ENCODE measurements at places on chromosomes 1 and 21. TPM values are rescaled to one million over a fixed set of nuclear protein-coding genes. Genes with fewer than 3 reads are reported as not detected.

HRNR gene
- total RNA-seq, result not detected

TNFRSF1B gene
- total RNA-seq, result 31.9 TPM

RPE65 gene
- not detected for total RNA-seq

TLR5 gene
- total RNA-seq, result 0.53 TPM

LORICRIN gene
- total RNA-seq, result not detected

AUNIP gene
- 1.6 TPM for total RNA-seq

TMPRSS2 gene
- 0.10 TPM for total RNA-seq

ATP6V1G3 gene
- not detected for total RNA-seq

KRTAP7-1 gene
- not detected for total RNA-seq

VPS45 gene
- total RNA-seq, result 25.7 TPM

DNA sequence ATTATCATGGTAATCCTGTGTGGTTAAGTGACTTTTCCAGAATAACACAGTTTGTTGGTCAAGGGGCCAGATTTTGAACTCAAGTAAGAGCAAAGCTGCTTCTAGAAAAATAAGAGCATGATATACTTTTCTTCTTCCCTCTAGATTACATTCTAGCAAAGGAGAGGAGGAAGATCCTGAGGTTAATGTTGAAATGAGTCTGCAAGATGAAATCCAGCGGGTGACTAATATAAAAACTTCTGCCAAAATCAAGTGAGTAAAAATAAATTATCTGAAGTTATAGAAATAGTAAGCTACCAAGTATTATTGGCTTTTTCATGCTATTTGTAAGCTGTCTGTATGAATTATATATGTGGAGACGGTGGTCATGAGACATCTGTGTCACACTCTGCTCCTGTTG lies 12.8 kb downstream of the WDR3 start:
- DNase-seq, result no peak

DNA sequence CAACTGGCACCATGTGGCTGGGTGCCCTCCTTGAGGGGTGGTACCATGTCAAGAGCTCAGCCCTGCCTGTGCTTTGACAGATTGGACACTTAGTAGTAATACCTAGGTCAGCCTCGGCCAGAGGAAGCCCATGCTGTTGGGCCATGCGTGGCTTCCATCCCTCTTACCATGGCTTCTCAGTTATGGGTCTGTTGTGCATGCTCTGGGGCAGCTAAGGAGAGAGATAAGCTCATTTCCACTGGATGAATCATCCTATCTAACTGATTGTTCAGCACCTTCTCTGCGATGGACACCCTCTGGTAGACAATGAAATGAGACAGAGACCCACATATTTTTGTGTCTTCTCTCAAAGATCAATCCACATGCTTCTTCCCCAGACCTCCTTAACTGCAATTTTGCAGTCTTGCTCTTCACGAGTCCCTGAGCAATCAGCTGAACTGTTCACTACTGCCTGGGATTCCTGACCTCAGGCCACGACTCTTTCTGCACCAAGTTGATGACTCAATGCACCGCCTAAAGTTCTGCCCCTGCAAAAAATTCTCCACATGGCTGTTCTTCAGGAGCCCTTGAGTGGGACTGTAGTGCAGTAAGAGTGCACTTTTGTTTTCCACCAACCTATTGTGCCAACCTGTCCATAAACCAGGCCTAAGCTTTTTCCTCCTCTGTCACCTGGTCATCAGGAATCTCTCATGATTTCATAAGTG lies 6.9 kb upstream of the TRIM62 start:
- no peak for DNase-seq

DNA sequence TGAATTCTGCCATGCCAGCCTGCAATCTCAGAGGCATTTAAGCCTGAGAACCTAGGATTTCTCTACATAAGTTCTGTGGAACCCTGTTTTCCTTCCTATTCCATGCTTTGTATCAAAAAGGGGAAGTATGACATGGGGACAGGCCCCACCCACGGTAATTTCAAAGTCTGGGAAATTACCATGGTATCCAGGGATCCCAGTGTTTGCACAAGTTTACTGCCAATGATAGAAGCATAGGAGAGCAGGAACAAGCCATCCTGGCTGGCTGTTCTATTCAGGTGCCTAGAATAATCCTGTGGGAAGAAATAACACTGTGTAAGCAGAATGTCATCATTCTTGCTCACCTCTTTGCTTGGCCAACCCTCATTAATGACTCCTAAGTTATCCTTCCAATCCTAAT lies 53.8 kb upstream of the ATP1B1 start:
- no peak for DNase-seq

- DNase-seq, result no peak
These were observed 156.4 kb upstream of the B3GALT2 start for GRCh38 chr1:193342811-193343210.

- DNase-seq, result no peak
These were observed 3.0 kb upstream of the PGM1 start for GRCh38 chr1:63590166-63590560.

DNA sequence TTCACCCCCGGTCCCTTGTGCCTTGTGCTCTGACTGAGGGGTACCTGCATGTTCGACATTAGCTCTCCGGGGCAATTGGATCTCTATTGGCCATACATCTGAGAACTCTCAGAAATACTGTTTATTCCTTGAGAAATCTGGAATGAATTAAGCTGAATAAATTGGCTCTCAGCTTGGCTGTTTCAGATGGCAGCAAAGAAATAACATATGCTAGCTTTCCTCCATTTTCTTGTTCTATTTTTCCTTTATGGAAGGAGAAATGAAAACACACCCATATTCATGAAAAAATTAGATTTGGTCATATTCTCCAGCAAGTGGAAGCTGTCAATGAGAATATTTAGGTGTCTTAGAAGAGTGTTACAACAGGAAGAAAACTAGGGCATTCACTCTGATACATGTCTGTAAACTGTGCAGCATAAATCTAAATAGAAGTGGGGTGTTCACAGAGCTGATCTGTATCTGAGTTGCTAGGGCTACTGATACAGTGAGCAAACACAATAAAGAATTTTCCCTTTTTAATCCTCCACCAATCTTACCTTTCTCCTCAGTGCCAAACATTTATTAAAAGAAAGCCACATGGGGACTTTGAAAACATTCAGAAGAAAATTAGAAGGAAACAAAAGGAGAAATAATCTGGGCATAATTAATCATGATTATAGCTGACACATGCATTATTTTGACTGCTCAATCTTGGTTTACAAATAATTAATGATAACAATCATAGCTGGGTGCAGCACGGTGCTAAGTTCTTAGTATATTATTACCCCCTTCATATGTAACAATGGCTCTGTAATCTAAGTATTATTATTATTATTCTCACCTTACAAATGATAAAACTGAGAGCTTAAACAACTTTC lies 671.9 kb upstream of the USP24 start:
- no peak for DNase-seq

GRCh38 chr21:45125357-45125756 lies 51.0 kb downstream of the ADARB1 start:
- no peak for DNase-seq

DNA sequence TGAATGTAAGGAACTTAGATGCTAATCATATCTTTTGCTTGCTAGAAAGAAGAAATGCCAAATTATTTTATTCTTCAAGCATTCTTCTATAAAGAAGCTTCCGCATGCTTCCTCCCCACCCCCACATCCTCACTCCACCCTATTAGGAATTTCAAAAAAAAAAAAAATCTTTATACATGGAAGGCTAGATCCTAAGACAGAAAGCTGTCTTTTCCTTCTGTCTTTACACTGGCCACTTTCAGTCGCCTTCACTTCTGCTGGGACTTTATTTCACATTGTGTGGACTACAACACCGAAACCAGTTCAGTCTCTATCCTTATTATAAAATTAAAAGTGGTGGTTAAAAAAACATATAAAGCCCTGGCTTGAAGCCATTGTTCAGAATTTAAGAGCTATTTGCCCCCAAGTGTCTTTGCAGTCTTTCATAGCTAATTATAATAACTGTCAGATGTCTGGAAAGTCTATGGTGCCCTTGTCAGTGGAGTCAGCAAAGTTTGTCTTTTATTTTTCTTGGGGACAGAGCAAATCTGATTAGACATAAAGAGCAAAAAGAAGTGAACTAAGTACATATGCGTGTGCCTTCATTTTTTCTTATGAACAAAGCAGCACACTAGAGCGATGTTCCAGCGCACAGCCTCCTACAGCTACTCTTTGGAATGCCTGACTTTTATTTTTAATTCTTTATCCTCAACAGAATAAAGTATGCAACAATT lies 297.7 kb downstream of the PTPRC start:
- no peak for DNase-seq

DNA sequence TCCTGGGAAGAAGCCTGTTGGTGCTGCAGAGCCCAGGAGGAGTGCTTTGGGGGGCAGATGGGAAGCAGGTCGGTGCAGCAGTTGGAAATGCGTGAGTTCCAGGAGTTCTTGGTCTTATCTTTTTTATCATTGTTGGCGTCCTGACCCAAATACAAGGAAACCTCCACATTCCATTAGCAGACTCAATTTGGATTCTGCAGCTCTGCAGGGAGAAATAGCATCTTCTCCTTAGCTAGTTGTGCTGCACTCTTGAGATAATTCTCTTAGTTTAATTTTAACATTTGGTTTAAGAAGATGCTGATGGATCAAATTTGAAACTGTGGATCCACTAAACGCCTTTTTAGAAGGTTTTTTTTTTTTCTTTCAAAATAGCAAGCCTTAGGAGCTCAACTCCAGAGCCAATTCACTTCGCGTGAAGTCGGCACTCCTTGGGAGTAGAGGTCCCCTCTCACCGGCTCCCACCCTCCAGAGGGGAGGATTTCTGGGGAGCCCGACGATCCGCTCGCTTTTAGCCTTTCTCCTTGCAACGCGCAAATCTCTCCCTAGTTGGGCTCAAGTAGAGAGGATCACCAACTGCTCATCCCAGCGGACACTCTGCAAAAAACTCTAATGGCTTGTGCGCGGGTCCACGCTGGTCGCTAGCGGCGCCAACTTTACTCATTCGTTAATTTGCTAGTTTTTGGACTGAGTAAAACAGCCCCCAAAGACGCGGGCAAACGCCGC lies 1.3 kb downstream of the PLD5 start:
- DNase-seq, result no peak

DNA sequence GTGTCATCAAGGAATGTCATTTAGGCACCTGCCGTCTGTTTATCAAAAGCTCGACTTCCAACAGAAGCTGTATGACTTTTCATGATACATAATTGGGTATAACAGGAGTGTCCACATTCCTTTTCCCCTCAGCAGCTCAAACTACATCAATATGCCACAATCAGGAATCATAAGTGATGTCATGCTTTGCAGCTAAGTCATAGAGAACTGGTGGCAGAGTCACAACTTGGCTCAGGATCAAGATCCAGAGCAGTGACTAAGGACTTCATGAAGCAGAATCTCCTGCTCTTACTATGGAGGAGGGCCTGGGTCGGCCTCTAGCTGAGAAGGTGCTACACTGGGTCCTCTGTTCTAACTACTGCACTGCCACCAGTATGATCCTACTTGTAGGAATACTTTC lies 36.5 kb upstream of the AGBL4 start:
- DNase-seq, result no peak

DNA sequence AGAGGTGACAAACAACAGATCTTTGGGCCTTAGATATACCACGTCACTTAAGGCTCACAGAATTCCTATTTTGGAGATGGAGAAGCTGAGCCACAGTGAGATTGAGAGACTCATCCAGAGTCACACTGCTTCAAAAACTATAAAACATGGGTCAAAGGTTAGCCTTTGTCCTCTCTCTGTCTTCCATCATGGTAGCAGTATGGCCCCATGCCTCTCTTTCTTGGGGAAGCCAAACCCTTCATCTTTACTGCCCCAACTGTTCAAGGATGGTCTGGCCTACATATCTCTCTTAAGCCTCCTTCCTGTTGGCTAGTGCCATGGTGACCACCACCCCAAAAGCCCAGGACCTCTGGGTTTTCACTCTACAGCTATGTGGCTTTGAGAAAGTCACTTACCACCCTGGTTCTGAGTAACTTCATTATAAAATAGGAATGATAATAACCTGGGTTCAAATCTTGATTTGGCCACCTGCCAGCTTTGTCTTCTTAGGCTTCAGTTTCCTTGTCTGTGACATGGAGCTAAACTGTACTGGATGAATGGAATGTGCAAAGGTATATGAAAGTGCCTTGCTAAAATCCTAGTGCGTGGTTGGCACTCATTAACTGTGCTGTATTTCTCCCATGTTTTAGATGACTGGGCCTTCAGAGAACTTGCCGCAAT lies 85.9 kb upstream of the JUN start:
- DNase-seq, result no peak

- DNase-seq, result peak; percentile 18
These were observed 61.7 kb downstream of the FCRL5 start for GRCh38 chr1:157490467-157491165.

- no peak for DNase-seq
These were observed 331.7 kb downstream of the PTBP2 start for GRCh38 chr1:97053268-97053667.

GRCh38 chr1:23837908-23838307 lies 12.7 kb upstream of the HMGCL start:
- DNase-seq, result no peak

- DNase-seq, result no peak
These were observed 61.1 kb downstream of the DOP1B start for GRCh38 chr21:36217743-36218142.

DNA sequence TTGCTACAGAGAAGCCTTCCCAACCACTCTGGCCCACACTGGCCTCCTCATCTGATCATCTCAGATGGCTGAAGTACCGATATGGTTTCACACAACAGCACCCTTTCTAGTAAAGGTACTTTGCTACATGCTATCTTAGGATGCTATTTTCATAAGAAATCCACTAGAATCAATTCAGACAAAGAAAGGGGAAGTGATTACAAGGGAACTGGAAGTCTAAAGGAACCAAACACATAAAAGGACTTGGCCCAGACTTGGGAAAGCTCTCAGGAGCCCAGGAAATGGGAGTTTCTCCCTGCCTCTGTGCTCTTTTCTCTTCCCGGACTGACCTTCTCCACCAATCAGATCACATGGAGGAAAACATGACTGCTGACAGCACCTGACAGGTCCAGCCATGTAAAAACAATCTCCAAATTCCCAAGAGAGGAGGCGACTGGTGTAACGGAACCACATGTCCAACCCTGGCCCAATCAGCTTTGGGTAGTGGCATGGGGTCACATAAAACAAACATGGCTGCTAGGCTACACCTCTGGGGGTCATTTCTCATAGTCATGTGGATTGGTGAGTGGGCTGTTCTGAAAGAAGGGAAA lies 12.7 kb upstream of the FOXE3 start:
- DNase-seq, result no peak

DNA sequence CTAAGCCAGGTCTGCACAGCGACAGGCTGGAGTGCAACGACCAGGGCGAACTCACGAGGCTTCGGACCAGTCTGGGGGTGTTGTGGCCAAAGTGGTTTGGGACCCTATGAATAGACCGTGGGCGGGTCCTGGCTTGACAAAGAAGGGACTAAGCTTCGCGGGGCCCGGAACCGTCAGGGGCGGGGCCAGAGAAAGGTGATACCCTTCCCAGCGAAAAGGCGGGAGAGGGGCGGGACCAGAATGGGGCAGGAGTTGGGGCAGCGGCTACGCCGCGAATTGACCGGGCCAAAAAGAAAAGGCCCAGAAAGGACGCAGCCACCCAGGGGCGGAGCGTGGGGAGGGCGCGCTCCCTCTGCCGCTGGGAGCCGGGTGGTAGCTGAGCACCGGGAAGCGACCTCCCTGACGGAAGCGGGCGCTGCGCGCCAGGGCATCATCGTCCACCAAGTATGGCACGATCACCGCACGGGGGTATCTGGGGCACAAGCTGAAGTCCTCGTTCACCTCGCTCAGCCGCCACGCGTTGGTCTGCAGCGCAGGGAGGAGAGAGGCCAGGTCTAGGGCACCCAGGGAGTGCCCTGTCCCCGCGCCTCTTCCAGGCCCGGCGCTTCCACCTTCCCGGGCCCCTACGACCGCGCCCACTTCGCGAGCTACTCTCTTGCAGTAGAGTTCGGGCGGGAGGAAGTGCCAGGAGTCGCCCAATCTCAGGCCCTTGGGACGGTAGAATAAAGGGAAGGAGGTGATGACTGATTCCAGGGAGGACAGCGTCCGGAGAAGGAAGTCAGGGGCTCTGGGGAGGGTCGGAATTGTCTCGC lies 6.7 kb upstream of the FAM167B start:
- no peak for DNase-seq
